ENCODE measurements at places on chromosomes 4 and X.

DNA sequence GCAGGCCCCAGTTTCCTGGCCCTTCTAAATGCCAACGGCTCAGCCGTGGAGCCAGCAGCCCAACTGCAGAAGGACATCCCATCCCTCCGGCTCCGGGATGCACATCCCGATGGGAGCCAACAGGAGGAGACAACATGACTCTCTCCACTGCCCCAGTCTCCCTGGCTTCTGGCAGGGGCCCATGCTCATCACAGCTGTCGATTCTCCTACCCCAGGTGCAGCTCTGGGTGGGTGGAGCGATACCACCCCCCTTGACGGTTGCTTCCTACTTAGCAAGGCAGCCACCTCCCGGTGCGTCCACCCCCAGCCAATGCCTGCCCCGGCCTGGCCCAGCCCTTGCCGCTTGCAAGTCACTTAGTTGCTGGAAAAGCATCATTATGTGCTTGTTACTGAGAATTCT, 19.5 kb downstream of the ZNF275 start:
- DNase-seq = no peak

DNA sequence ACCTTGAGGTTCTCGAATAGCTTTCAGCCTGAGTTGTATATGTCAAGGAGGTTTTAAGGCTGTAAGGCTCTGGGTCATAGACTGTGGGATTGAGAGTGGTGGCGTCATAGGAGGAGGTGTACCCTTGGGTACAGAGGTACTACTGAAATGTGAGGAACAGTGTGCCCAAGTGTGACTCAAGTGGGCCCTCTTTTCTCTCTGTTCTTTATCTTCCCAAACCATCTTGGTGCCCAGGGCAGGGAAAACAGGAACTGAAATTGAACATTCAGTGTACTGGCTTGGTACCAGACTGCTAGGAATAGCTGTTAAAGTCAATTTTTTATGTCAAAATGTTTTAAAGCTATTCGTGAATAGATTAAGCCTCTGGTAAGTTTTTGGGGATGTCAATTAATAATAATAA, 136.2 kb upstream of the RPS6KA3 start:
- no peak for DNase-seq

GRCh38 chr4:5998333-5998936, 19.8 kb downstream of the C4orf50 start:
- peak; percentile 43 for DNase-seq

- no peak for DNase-seq
Measured at GRCh38 chr4:123990310-123990870, 593.8 kb downstream of the SPRY1 start.

GRCh38 chr4:184811526-184812198, 14.1 kb downstream of the ACSL1 start:
- no peak for DNase-seq

GRCh38 chrX:140057001-140057411, 91.7 kb upstream of the CXorf66 start:
- DNase-seq = peak; percentile 74

- no peak for DNase-seq
Measured at GRCh38 chr4:25666031-25666630, 10.5 kb downstream of the SLC34A2 start.

GRCh38 chr4:11468901-11469300, 40.2 kb upstream of the HS3ST1 start:
- no peak for DNase-seq

GRCh38 chrX:139194571-139195280, 335.8 kb upstream of the F9 start:
- DNase-seq = no peak

- peak; percentile 48 for DNase-seq
Measured at GRCh38 chr4:60805500-60806313, 394.4 kb upstream of the ADGRL3 start.

DNA sequence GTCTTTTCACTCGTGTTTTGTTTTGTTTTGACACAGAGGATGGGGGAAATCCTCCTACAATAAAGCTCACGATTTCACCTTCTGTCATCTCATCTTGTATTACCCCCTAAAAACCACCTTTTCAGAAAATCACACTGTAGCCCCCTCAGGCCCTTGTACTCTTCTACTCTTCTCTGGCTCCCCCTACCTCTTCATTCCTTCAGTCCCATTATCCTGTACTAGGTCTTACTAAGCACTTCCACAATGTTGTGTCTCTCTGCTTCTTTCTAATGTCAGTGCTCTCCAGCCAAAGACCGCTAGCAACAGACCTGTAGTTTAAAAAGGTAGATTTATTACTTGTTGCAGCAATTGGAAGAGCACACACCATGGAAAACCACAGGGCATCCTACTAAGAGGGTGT, 30.0 kb upstream of the RNF128 start:
- no peak for DNase-seq

GRCh38 chr4:113958766-113959538, 20.5 kb downstream of the ARSJ start:
- peak; percentile 97 for DNase-seq

- peak; percentile 97 for DNase-seq
Measured at GRCh38 chr4:6640292-6641163, at the start of gene MRFAP1. Gene MRFAP1, plus strand, starts transcription at chr4:6640685. Its CDS starts 178 bp downstream, at chr4:6640863.

GRCh38 chr4:79907001-79907400, 166.0 kb downstream of the ANTXR2 start:
- no peak for DNase-seq

- no peak for DNase-seq
Measured at GRCh38 chr4:41542526-41543275, 4.7 kb downstream of the LIMCH1 start.

DNA sequence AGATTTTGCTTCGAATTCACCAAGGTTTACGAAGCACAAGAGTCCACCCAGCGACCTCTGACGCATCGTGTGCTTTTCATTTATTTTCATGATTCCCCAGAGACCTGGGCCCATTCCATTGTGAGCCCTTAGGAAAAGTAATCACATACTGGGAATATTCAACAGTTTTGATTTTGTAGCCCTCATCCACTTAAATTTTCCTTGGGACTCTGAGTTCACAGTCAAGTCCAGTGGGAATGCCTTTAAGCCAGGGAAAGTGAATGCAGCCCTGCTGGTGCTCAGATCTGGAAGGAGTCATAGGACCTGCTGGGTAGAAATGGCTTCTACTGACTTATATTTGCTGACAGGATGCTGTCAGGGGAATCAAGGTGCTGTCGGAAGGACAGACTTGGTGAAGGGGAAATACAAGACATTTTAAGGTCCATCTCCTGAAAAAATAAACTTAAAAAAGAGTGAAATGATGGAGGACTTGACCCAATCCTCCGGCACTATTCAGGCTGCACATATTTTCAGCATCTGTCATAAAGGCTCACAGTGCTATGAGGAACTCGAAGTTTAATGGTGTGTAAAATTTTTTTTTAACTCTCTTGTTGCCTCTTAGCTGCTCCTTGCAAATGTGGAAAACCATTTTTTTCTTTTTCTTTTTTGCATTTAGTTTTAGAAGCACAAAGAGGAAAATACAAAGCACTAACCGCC, 204.9 kb downstream of the MID1 start:
- DNase-seq = peak; percentile 45

DNA sequence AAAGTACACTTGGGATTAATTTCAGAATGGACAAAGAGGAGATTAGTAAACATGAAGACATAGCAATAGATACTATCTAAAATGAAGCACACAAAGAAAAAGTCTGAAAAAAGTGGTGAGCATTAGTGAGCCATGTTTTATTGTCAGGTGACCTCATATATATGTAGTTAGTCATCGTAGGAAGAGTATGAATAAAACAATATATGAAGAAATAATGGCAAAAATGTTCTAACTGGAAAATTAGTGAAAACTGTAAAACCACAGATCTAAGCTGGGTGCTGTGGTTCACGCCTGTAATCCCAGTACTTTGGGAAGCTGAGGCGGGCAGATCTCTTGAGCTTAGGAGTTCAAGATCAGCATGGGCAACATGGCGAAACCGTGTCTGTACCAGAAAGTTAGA, 67.9 kb downstream of the RBPJ start:
- no peak for DNase-seq

GRCh38 chr4:188434643-188435042, 295.4 kb downstream of the TRIML1 start:
- no peak for DNase-seq

- no peak for DNase-seq
Measured at GRCh38 chr4:41878170-41878969, 56.9 kb upstream of the TMEM33 start.

GRCh38 chrX:97474933-97475332, 591.2 kb downstream of the RPA4 start:
- DNase-seq = no peak

DNA sequence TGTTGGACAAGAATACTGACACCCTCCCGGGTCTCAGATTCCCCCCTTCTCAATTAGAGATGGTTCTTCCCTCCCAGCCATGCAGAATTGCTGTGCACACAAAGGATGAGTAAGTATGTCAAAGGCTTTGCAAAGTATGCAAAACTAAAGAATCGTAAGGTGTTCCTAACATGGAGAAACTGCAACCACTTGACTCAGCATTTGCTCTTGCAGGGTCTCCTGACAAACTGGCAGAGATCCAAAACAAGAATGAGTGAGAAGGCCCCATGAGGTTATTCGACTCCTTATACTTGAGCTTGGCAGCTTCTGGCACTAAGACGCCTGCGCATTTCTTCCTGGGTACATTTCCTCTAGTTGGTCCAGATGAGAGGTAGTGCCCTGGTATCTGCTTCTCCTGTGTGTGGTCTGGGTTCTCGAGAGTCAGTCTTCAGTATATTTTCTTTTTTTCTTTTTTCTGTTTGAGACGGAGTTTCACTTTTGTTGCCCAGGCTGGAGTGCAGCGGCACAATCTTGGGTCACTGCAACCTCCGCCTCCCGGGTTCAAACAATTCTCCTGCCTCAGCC, 8.2 kb downstream of the FAM184B start:
- DNase-seq = no peak

- DNase-seq = peak; percentile 3
Measured at GRCh38 chrX:69556060-69557011, 52.2 kb downstream of the NALF2 start.

DNA sequence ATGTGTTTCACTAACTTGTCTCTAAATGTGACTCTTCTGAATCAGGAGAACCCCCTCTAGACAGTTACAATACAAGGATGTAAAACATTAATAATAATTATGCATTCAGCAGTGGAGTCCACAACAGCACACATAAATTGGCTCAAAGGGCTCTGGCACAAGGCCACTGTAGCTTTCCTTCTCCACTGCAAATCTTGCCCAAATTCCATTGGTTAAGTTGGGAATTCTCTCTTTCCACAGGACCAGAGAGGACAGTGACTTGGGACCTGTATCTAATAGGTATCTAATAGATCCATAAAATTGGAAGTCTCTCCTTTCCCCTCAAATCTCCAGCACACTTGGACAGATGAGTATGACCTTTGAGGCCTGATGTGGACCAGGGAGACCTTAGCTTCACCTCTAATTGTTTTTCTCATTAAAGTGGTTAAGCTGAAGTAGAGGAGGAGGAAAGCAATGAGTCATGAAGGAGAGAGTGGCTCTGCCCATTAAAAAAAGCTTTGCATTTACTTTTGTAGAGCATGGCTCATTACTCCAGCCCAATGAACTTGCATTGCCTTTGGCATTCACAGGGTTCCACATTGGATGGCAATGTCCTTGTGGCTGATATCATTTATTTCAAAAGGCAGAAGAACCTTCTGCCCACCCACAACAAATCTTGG, 72.3 kb upstream of the SH3RF1 start:
- DNase-seq = peak; percentile 56

GRCh38 chrX:150525061-150525919, 43.1 kb upstream of the MTM1 start:
- no peak for DNase-seq

DNA sequence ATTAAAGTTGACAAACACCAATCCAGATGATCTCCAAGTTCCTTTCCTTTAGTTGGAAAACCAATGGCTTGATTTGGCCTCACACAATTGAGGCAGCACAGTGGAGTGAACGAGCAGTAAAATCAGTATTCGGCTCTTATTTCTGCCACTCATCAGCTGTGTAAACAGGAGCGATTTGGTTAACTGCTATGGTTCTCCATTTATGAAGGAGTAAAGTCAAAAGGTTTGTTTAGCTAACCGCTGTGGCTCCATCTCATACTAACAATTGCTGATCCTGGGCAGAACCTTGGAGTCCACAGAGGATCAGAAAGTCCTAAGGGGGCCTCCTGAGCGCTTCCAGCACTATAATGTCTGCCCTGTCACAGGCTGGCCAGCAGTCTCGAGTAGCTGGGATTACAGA, 54.5 kb upstream of the EXOC1L start:
- DNase-seq = no peak

DNA sequence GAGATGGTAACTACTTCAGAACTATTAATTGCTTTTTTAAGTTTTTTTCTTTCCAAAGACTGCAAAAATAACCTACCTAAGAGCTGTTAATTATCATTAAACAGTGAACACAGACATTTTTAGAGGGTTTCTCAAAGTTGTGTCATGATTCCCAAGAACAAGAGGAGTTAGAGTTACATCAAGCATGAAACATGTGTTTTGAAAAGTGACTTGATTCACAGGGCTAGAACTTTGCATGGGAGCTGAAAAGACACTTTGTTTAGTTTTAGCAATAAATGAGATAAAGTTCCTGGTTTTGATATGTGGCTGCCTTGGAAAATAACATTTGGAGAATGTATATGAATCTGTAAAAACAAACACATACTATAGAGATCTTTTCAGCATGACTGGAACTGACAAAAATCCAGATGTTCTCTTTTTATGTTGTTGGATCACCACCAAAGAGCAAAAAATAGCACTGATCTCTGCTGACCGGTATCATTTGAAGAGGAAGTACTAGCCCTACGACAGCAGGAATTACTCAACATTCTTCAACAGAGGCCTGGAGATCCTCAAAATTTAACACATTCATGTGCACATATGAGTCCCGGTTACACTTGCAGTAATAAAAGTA, 173.0 kb upstream of the PCDH18 start:
- DNase-seq = peak; percentile 91

DNA sequence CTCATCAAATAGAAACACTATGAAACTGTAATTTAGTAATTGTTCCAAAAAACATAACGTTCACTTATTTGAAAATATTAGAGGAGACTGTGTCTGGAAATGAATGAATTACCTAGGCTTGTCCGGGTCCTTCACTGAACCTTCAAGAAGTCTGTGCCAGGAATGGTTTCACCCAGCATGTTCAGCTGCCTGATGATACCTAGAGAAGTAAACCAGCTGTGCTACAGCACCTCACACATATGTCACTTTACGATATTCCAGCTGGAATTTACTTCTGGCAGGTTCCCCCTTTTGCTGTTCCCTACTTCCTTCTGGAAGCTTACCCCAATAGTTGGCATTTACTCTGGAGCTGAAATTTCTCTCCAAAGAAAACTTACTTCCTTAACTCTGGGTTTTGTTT, 906.5 kb downstream of the FAT4 start:
- DNase-seq = no peak

- DNase-seq = no peak
Measured at GRCh38 chr4:67624939-67625338, 66.4 kb downstream of the STAP1 start.

GRCh38 chr4:169626331-169627282, 6.2 kb downstream of the CLCN3 start:
- no peak for DNase-seq
